ENCODE measurements at places on chromosomes 4 and X.

GRCh38 chr4:16118090-16118489, 34.3 kb upstream of the PROM1 start:
- DNase-seq, result no peak

DNA sequence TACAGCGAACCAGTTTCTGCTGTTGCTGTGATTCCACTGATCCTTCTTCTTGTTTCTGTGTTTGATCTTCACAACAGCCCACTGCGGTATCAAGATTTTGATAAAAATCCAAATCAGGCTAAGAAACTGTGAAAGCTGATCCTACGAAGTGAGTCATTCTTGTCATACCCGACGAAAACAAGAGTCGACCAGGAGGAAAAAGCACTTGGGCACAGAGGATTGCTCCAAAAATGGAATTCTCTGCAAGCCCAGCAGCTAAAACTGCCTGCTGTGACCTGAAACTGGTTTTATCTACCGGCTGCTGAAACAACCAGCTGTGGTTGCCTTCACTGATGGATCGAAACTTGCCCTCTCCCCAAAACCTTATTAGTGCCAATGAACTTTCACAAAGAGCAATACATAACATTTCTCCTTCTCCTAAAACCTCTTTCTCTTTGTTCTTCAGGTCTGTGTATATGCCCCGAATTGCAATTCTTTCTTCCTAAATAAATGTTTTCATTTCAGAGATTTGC, 607.0 kb upstream of the PRKX start:
- DNase-seq, result no peak

GRCh38 chr4:47667552-47667951, 170.3 kb downstream of the CORIN start:
- DNase-seq, result no peak

DNA sequence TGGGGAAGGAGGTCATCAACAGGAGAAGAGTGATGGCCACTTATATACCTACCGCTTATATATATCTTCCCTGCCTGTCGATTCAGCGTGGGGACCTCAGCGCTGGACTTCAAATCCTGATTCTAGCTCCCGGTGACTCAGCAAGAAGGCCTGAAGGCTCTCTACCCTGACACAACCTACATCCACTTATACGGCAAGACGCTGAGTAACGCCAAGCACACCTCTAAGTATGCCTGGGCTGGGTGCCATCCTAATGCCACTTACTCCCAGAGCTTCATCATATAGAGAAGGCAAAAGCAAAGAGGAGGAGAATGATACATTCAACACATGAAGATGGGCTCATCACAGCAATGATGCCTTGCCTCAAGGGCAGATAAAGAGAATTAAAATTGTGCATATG, 198.3 kb downstream of the CHIC2 start:
- no peak for DNase-seq

GRCh38 chr4:25163196-25163595, 2.9 kb upstream of the SEPSECS start:
- no peak for DNase-seq

- DNase-seq, result no peak
Measured at GRCh38 chr4:3829211-3829955, 63.2 kb downstream of the ADRA2C start.

DNA sequence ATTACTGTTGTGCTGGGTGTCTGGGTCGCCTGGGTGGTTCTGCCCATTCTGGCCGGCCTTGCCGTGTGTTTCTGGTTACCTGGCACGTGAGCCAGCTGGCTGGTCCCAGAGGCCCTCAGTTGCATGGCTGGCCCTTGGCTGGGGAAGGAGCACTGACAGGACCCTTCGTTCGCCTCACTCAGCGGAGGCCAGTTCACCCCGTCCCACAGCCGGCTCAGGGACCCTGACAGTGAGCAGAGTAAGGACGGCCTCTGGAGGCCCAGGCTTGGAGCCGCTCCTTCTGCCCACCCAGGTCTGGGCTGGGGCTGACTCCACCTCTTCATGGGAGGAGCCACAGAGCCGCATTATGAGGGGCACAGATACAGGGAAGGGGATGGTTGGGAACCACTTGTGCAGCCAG, 20.3 kb upstream of the HGFAC start:
- no peak for DNase-seq

DNA sequence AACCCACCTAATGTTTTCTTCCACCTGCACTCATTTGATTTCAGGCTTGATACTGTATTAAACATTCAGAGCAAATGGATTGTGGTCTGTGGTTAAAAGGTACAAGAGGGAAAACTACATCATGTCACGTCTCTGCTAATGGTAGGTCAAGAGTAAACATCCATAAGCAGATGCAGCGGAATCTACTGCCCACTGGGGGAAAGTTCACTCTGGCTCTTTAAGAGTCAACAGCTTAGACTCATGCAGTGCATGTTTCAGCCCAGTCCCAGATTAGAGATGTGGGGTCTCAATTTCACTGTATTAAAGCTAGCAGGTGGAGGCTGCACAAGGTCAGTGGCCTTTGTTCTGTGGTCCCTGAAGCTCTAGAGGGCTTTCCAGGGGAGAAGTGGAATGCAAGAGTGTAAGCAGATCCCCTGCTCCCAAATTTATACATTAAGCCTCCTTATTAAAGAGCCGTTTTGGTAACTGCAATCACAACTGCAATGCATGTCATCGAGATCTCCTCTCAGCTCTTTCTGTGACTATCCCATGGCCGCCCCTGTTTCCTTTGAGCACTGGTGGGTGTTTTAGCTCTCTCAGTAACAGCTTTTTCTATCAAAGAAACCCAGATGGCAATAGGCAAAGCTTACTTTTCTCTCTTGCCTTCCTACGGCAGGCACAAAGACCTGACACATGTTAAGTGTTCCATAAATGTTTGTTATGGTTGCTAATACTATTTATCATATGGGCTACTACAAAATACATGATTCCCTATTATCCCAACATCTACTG, 53.4 kb downstream of the LDB2 start:
- DNase-seq, result no peak

DNA sequence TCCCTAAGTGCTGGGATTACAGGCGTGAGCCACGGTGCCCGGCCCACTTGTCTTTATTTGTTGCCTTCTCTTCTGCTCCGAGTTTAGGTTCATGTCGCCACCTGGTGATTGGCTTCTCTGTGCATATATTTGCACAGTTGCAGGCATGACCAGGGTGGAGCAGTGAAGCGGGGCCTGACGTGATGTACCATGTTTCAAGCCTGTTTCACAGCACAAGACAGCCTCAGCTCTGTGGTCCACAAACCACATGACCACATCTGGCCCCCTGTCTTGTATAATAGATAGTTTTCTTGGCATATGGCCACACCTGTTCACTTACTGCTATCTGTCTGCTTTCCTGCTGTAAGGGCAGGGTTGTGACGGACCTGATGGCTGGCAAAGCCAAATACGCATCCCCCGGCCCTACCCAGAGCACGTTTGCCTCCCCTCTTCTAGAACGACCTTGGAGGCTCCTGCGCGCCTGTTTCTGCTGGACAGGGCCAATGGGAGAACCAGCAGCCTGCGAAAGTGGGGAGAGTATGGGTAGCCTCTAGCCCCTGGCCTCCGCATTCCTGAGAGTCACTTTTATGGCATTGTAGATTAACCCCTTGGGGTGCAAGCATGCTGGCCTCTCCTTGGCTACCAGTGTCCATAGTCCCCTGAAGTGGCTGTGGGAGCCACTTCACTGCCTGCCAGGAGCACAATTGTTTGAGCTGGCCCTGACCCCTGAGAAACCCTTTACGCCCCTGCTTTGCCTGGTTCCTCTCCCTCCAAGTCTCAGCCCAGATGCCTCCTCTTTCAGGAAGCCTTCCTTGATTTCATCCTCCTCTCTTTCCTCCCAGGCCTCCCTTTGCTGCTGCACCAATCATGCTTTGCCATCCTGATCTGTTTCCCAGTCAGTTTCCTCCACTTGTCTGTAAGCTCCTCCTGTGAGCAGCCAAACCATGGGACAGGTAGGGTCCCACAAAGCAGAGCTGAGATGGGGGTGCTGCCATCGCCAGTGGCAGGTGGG, 6.0 kb upstream of the SH3TC1 start:
- peak; percentile 33 for DNase-seq

- DNase-seq, result no peak
Measured at GRCh38 chr4:94403751-94404150, 48.0 kb upstream of the PDLIM5 start.

DNA sequence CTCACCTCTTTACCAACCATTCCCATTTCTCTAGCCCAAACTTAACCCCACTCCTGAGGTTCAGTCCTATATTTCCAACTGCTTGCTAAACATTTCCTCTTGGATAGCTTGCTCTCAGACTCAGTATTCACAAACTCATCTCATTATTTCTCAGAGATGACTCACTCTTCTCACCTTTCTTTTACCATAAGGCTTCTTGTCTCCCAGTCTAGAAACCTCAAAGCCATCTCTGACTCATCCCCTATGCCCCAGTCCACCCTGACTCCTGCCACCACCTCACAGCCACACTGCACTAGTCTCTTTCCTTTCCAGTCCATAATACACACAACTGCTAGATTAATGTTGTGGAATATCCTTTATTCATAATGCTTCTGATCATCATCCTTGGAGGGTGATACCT, 4.8 kb downstream of the FRMPD3 start:
- DNase-seq, result no peak

GRCh38 chrX:106802388-106803275, at the start of gene TBC1D8B:
Gene TBC1D8B (plus strand): TSS chrX:106802673. CDS start chrX:106802854, 181 bp downstream.
- peak; percentile 82 for DNase-seq

- DNase-seq, result no peak
Measured at GRCh38 chr4:30028826-30029225, 691.3 kb upstream of the PCDH7 start.

GRCh38 chr4:151744614-151745013, 16.2 kb downstream of the GATB start:
- peak; percentile 18 for DNase-seq

DNA sequence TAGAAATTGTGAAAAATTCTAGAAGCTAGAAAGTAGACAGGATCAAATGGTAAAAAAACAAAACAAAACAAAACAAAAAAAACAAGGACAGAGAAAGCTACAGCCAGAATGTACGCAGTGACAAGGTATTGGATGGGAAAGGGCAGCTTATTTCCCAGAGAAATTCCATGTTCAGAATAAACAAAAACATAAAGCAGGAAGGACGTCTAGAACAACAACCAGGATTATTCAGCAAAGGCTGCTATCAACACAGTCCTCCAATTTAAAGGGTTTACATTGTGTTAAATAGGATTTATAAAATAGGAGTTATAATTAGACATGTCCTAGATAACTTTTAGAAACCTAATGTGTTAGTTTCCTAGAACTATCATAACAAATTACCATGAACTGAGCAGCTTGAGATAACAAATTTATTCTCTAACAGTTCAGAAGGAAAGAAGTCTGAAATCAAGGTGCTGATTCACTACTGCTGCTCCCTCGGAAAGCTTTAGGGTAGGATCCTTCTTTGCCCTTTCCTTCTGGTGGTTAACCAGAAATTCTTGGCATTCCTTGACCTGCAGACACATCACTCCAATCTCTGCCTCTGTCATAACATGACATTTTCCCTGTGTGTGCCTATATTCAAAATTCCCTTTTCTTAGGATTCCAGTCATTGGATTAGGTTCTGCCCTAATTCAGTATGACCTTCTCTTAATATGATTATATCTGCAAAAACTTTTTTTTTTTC, 175.6 kb downstream of the SNCA start:
- no peak for DNase-seq

DNA sequence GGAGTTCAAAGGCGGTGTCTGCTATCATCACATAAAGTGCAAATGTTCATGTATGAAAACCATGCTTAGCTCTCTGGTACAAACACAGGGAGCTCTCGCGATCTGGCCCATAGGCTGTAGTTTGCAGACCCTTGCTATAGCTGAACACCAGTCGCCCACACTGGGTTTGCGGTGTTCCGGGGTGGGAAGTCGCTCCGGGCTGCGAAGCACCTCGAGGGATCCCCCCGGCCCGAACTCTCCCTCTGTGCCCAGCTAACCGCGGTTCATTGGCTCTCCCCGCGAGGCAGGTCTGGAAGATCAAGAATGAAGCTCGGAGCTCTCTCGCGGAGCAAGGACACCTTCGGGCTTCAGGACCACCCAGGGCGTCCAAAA, 341 bp upstream of the PRPS2 start:
- no peak for DNase-seq

All from HEK293T (cell line).